ENCODE measurements at places on chromosomes 7 and 10. TPM values are rescaled to one million over a fixed set of nuclear protein-coding genes. Genes with fewer than 3 reads are reported as not detected.

The MYL7 gene
- not detected for total RNA-seq

The ATP6V0A4 gene
- 0.28 TPM for total RNA-seq

The PRLHR gene
- not detected for total RNA-seq

The ITGA8 gene
- 84.6 TPM for total RNA-seq

The ELN gene
- 6.9 TPM for total RNA-seq

The C10orf53 gene
- not detected for total RNA-seq

The CLRN3 gene
- not detected for total RNA-seq
